ENCODE measurements at places on chromosomes 13 and 19.

DNA sequence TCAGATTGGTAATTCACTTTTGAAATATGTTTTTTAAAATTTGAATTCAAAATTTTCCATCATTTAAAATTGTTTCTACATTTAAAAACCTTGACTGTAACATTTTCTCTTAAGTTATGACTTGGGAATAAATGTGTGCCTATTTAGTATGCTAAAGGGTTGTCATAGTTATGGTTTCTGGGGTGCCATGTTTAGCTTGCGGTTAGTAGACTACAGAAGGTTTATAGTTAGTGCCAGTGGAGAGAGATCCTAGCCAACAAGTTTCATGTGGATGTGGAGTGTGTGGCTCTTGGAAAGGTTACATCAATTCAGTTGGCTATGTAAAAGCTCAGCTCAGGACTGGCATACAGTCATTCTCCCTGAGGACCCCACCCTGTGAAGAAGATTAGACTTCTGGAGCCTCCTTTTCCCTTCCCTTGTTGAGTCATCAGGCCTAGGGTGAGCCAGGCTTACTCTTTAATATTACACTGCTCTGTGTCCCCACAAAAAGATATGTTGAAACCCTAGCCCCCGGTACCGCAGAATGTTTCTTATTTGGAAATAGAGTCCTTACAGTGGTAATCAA, 20.4 kb downstream of the LMO7 start:
- DNase-seq: no peak

GRCh38 chr19:1471515-1472160, 7.4 kb downstream of the C19orf25 start:
- no peak for DNase-seq

- no peak for DNase-seq
Observed at GRCh38 chr13:77729502-77730221, 32.2 kb downstream of the SLAIN1 start.

GRCh38 chr13:102361113-102361512, 40.7 kb downstream of the FGF14 start:
- no peak for DNase-seq

DNA sequence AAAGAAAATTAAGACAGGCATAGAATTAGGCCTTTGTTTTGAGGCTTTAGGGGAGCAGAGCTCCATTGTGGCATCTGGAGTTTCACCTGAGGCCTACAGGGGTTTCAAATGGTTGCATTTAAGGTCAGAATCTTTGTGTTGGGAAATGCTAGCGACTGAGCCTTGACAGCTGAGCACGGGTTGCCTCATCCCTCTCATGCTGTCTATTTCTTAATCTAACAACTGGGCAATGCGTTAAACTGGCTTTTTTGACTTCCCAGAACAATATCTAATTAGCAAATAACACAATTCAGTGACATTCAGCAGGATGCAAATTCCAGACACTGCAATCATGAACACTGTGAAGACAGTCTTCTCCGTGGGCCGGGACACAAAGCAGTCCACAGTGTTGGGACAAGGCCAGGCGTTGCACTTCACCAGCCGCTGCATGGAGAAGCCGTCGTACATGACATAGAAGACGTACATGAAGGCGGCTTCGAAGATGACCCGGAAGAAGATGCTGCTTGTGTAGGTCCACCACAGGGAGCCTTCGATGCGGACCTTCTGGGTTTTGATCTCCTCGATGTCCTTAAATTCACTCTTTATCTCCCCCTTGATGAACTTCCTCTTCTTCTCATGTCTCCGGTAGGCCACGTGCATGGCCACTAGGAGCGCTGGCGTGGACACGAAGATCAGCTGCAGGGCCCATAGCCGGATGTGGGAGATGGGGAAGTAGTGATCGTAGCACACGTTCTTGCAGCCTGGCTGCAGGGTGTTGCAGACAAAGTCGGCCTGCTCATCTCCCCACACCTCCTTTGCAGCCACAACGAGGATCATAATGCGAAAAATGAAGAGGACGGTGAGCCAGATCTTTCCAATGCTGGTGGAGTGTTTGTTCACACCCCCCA, 3.8 kb downstream of the GJB2 start:
- DNase-seq: no peak

DNA sequence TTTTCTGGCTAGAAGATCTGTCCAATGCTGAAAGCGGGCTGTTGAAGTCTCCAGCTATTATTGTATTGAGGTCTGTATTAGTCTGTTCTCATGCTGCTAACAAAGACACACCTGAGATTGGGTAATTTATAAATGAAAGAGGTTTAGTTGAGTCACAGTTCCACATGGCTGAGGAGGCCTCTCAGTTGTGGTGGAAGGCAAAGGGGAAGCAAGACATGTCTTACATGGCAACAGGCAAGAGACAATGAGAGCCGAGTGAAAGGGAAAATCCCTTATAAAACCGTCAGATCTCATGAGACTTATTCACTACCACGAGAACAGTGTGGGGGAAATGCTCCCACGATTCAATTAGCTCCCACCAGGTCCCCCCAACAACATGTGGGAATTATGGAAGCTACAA, 980.4 kb downstream of the SLITRK5 start:
- DNase-seq: no peak

DNA sequence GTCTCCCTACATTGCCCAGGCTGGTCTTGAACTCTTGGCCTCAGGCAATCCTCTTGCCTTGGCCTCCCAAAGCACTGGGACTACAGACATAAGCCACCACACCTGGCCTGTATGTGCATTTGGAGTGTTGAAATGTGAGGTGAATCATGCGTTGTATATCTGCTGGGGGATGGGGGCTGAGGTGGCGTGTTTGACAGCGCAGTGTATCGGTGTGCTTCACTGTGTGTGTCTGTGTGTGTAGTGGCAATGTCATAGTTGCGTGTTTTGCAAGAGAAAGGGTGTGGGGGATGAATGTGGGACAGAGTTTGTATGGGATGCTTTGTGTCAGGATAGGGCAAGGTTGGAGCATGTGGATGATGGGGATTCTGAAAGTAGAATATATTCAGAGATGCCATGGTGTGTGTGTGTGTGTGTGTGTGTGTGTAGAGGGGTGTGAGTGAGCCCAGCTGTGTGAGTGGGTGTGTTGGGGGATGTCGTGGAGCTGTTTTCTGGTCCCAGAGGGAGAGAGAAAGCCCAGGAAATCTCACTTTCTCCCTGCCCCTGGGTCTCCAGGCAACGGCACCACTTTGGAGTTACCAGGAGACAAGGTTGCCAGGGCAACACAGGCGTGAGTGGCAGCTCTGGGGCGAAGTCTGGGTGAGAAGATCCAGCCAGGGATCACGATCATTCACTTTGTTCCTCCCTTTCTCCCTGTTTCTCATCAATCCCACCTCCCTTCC, 1.1 kb upstream of the SWSAP1 start:
- DNase-seq: no peak

DNA sequence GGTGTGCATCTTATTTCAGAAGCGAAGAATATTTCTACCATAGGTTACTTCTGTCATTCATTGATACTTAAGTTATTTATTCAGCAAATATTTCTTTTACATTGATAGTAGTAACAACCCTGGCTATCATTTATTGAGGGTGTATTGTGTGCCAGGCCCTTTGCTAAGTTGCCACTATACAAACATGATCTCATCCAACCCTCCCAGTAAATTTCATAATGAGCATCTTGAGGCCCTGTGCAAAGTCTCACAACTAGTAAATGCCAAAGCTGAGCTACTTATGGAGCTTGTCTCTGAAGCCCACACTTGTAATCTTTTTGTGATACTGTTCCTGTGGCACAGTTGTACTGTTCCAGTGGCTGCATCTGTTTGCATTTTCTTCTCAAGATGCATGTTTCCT, 36.1 kb downstream of the RNASEH2B start:
- DNase-seq: no peak

GRCh38 chr19:41031916-41032315, 40.8 kb downstream of the CYP2B6 start:
- no peak for DNase-seq

DNA sequence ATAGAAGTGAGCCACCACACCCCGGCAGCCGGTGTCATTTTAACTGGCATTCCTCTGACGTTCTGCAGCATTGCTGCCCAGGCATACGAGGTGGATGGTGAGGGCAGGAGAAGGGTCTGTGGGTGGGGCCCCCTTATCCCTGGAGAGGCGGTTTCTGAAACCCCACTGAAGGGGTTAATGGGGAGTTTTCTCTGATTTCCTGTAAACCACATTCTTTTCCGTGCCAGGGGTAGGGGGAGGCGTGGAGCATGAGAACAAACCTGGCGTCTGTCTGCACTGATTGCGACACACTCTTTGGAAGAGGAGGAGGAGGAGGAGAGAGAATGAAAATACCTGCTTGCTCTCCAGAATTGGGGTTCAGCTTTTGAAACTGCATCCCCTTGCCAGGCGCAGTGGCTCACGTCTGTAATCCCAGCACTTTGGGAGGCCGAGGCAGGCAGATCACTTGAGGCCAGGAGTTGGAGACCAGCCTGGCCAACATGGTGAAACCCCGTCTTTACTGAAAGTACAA, 2.7 kb upstream of the C3 start:
- DNase-seq: no peak

GRCh38 chr13:93316841-93317240, 90.2 kb downstream of the GPC6 start:
- DNase-seq: no peak

DNA sequence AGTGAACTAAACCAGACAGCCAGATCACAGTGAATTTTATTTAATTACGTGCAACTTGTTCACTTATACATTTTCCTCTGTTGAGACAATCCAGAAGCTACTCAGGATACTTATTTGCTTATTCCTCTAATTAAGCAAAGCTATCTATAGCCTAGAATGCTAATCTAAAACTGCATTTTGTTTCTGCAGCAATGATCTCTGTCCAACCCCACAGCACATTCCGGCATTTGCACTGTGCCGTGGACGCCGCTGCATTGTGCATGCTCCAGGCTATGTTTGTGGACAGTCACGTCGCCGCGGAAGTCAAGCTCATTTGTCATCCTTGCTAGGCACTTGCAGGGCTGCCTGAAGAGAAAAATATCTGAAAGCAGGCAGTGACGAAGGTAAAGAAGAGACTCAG, 406.9 kb downstream of the RFC3 start:
- no peak for DNase-seq

GRCh38 chr19:33171916-33172359, 22.2 kb upstream of the LRP3 start:
- no peak for DNase-seq

- no peak for DNase-seq
Observed at GRCh38 chr13:61029064-61029463, 386.6 kb downstream of the PCDH20 start.

GRCh38 chr19:48190288-48190884, 19.9 kb downstream of the ZSWIM9 start:
- no peak for DNase-seq

DNA sequence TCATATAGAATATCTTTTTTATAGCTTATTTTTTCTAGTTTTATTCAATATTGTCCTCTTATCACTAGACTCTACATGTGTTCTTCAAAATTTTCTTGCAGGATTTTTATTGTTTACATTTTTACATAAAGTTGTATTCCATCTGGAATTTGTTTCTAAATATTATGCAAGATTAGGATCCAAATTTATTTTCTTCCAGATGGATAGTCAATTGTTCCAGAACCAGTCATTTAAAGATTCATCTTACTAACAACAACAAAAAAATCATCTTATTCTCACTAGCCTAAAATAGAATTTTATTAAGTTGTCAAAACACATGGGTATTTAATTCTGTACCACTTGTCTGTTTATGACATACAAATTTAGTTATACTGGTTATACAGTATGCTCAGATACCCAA, 390.4 kb upstream of the GPC6 start:
- DNase-seq: no peak

DNA sequence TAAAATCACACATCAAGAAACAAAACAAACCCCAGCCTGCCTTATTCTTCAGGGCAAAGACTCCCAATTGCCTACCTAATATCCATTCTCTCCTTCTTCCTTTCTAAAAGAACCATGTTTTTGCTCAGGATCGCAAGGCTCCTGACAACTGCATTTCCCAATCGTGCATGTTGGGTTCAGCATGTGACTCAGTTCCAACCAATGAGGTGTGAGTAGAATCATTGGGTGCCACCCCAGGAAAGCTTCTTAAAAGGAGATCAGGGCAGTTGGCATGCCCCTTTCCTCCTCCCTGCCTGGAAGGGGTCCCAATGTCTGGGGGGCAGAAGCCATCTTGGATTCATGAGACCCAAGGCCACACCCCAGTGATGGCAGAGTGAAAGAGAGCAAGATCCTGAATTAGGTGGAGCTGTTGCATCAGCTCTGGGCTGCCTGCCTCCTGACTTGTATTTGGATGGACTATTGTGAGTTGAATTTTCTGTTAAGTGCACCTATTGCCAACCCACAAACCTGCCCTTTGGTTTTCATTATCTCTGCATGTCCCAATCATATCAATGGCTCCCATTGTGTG, 26.0 kb upstream of the UBAC2 start:
- DNase-seq: no peak

GRCh38 chr13:99671746-99672145, 170.5 kb downstream of the TM9SF2 start:
- no peak for DNase-seq
